ENCODE measurements at places on chromosomes 6 and 20.

GRCh38 chr20:44843876-44844275 lies 33.5 kb upstream of the RIMS4 start:
- DNase-seq, result no peak

GRCh38 chr20:2165871-2166270 lies 64.2 kb downstream of the STK35 start:
- DNase-seq, result no peak

DNA sequence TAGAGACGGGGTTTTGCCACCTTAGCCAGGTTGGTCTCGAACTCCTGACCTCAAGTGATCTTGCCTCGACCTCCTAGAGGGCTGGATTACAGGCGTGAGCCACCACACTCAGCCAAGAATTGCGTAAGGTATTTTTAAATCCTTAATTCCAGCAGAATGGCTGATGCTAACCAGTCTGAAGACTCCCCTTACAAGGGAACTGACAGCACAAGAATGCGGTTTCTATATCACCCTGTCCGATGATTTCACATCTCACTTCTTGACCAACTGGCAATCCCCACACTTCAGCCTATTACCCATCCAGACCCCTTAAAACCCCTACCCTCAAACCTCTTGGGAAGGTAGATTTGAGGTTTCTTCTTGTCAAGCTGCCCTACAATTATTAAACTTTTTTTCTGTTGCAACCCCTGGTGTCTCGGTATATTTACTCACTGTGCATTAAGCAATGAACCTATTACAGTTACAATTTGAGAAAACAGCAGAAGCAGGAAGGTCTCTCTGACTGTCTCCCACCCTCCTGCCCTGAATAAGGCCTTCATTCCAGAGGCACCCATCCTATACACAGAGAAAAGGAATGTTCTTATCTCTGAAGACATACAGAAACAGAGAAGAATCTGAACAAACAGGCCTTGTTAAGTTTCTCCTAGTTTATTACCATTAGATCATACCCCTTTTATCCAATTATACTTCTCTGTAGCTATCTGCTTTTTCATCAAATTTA lies 164.9 kb downstream of the ARHGAP18 start:
- no peak for DNase-seq

DNA sequence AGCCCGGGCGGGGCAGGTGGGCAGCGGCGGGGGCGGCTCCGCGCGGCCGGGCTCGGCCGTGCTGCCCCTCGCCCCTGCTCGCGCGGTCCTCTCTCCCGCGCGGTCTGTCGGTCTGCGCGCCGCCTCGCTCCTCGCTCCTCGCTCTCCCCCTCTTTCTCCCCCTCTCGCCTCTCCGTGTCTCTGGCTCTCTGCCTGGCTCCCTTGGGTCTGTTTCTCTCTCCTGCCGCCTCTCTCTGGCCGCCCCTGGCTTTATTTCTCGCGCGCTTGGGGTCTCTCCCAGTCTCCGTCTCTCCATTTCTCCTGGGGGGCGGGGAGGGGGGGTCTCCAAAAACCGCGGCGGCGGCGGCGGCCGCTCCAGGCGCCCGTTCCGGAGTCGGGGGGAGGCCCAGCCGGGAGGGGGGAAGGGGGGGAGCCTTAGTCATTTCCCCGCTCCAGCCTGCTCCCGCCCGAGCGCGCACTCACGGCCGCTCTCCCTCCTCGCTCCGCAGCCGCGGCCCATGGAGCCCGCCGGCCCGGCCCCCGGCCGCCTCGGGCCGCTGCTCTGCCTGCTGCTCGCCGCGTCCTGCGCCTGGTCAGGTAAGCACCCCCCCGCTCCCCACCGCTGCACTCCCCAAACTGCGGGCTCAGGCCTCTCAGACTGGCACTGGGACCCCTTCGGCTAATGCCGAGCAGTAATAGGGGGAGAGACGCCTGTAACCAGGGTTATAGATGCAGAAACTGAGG lies at the start of gene SIRPA:
TSS of gene SIRPA (plus strand) at position 457 of the 723 bp plus-strand sequence. CDS start at position 498, 41 bp downstream.
- peak; percentile 50 for DNase-seq

- DNase-seq, result no peak
These were observed 28.0 kb downstream of the ASXL1 start for GRCh38 chr20:32386091-32386490.

GRCh38 chr6:111871207-111871606 lies 2.0 kb downstream of the FYN start:
- DNase-seq, result no peak

DNA sequence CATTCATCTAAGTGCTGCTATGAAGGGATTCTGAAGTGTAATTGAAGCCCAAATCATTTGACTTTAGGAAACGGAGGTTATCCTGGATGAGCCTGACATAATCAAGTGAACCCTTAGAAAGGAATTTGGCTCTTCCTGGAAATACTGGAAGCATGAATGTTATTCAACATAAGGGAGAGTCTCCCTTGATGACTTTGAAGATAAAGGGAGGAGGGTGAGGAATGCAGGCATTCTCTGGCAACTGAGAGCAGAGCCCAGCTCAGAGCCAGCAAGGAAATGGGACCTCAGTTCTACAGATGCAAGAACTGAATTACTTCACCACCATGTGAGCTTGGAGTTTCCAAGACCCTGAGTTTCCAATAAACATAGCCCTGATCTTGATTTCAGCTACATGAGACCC lies 168.2 kb downstream of the DLL1 start:
- no peak for DNase-seq

DNA sequence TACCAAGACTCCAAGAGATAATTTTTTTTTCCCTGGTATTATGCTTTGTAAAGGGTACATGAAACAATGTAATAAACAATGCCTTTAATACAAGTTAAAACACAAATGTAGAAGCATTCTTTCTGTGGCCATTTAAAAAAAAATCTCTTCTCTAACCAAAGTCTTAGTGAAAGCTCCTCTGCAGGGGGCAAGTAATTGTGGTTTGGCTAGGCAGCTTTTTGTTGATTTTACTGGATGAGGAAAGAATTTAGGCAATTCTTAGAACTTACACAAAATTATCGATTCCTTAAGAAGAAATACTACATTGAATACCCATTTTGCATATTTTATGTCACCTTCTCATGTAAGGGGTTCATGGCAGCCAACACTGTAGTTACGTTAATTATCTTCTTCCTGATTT lies 12.4 kb downstream of the TFB1M start:
- no peak for DNase-seq

DNA sequence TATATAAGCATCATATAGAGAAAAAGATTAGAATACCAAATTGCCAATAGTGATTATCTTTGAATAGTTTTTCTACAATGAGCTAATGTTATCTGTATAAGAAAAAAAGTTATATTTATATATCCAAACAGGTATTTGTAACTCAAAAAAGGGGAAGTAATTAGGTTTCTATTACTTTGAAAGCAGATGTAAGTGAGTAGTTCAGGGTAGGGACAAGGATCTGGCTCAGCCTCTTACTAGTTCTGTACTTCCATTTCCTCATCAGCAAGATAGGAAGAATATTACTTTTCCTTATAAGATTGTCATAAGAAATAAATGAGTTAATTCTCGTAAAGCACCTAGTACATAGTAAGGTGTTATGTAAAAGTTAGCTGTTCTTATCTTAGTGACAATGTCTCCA lies 32.2 kb downstream of the AHI1 start:
- no peak for DNase-seq

DNA sequence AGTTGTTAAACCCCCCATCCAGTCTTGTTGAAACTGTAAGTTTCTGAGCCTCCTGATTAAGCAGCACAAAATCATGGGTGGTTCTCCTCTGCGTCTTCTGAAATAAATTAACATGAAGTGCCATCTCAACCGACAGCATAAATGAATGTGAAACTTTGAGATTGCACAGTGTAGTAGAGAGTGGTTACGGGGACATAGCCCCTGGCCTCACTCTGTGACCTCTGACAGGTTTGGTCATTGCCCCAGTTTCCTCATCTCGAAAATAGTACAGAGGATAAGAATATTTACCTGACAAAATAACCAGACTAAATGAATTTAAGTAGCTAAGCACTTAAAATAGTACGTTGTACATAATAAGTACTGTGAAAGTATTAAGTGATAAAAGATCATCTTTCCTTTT lies 19.1 kb downstream of the NKX2-4 start:
- DNase-seq, result no peak

DNA sequence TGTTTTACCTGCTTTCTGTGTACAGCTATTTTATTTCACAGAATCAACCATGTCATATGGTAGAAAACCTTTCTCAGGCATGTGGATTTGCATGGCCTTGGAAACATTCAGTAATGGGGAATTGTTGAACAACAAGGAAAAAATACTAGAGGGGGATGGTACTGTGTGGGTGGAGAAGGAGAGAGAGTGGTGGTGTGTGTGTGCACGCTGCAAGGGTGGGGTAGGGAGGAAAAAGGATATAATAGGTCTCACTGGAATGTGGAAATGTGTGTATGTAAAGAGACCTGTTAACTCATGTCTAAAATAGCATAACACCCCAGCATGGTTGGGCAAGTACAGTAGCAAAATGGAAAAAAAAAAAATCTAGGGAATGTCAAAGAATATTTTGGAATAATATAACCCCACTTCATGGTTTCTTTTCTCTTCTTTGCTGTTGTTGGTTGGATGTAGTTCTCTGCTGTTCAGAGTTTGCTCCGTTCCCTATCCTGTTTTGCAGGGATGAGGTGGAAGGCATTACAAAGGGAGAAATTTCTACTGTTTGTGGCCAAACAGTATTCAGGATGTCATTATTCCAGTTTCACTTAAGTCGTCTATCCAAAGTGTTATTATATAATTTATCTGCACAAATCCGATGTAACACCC lies 93.9 kb upstream of the CITED2 start:
- DNase-seq, result no peak

DNA sequence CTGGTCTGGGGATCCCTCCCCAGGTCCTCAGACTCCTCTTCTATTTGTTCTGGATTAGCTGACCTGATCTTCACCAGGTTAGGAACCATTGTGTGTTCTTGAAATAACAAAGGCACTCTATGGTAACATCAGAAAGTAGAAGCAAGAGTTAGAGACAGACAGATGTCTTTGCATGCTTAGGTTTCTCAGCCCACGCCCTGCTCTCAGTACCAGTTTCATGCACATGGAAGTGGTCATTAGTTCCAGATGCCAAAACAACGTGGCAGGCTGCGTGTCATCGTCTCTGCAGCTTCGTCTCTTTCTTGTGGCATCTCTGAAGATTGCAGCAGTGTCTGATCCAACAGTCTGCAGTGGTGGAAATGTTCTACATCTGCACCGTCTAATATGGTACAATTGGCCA lies 89.4 kb downstream of the PACRG start:
- no peak for DNase-seq

DNA sequence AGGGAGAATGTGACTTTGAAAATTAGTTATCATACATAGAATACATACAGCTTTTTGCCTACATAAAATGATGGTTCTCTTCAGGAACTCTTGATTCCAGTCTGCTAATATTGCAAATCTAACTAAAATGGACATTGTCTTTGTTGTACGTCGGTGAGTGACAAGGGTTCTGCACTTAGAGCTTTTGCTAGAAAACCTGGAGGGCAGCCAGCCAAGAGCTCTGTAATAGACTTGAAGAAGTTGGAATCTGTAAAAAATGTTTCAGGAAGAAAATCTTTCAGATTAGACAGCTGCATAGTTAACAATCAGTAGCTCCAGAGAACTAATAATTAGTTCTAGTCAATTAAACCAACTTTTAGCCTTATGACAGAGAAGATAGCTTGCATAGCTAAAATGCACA lies 138.3 kb downstream of the FLRT3 start:
- DNase-seq, result no peak

GRCh38 chr20:10853176-10853575 lies 179.4 kb upstream of the JAG1 start:
- no peak for DNase-seq

GRCh38 chr6:130396722-130397121 lies 30.9 kb downstream of the TMEM200A start:
- no peak for DNase-seq

DNA sequence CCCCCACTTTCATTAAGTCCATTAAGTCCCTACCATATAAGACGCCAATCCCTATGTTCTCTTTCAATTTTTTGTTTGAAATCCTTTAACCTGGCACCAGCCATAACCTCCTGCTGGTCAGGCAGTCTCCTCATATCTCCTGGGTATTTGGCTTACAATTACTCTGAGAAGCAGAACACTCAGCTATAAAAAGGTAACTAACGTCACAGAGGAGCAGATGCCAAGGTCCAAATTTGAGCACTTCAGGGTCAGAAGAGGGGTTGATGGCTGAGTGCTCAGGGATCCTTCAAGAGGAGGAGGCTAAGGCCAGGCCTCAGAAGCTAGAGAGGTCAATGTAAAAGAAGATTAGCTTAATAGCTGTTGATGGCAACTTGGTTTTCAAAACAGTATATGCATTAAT lies 22.3 kb upstream of the RCAN2 start:
- no peak for DNase-seq

DNA sequence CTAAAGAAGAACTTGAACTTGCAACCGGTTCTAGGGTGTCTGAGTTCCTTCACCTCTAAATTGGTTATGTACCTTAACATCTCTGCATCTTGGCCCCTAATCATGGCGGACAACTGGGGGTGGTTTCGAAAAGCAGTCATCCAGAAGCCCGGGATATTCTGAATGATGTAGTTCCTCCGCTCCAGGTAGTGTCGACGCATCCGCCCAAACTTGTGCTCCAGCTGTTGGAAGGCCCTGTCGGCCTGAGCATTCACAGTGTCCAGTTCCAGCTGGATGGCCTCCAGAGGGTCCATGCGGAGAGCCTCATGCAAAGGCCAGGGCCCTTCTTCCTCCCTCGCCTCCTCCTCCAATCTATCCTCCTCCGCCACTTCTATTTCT lies 887 bp downstream of the TSPYL1 start:
- no peak for DNase-seq

DNA sequence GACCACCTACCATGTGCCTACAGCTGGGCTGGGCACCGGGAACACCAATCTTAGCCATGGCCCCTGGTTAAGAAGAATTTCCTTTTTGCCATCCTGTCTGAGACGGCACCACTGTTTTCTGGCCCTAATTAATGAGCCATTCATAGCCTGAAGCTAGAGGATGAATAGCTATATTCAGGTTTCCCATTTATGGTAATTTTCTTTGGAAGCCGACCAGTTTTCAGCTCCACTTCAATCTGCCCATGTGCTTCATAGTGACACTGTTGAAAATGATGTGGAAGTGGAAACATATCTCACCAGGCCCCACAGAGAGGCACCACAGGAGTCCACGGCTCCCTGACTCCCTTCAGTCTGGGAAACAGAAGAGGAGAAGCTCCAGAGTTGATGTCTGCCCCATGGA lies 22.6 kb upstream of the ULBP3 start:
- no peak for DNase-seq

DNA sequence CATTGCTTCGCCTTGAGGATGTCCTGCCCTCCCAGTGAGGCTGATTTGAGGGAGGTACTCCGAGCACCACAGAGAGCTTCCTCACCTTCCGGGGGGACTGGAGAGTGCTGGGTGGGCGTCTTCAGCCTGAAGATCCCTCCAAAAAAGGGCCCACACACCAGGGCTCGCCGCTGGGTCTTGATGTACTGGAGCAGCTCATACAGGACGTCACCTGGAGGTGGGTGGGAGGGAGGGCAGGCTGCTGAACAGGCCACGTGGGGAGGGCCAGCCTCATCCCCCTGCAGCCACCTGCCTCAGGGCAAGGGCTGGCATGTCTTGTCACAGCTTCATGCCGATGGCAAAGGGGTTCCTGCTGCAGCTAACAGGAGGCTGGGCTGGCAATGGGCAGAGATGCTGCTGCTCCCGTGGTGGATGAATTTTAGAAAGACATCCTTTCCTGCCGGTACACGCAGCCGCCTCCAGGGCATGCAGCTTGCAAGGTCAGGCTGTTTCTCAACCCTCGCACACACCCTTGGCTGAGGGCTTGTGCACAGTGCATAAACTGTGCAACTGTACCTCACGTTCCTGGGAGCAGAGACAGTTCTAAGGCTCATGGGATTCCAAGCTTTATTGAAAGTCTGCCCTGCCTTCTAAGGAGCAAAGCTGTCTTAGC lies 14.0 kb downstream of the ETV7 start:
- DNase-seq, result no peak
